ENCODE measurements at places on chromosomes 2 and 18. TPM values are rescaled to one million over a fixed set of nuclear protein-coding genes. Genes with fewer than 3 reads are reported as not detected.

PFN4 gene
- total RNA-seq = not detected

CTAGE1 gene
- not detected for total RNA-seq

LONRF2 gene
- not detected for total RNA-seq

LYG2 gene
- not detected for total RNA-seq

PTPN4 gene
- total RNA-seq = 20.5 TPM

FAM228A gene
- total RNA-seq = 2.3 TPM

All from smooth muscle cell of the coronary artery (primary cell).